ENCODE measurements at places on chromosomes 2 and 18.
A peak's percentile ranks its signal among the peaks of the same experiment; 100 is the strongest.

GRCh38 chr2:150601280-150602038 lies 114.0 kb upstream of the RND3 start:
- DNase-seq: no peak

DNA sequence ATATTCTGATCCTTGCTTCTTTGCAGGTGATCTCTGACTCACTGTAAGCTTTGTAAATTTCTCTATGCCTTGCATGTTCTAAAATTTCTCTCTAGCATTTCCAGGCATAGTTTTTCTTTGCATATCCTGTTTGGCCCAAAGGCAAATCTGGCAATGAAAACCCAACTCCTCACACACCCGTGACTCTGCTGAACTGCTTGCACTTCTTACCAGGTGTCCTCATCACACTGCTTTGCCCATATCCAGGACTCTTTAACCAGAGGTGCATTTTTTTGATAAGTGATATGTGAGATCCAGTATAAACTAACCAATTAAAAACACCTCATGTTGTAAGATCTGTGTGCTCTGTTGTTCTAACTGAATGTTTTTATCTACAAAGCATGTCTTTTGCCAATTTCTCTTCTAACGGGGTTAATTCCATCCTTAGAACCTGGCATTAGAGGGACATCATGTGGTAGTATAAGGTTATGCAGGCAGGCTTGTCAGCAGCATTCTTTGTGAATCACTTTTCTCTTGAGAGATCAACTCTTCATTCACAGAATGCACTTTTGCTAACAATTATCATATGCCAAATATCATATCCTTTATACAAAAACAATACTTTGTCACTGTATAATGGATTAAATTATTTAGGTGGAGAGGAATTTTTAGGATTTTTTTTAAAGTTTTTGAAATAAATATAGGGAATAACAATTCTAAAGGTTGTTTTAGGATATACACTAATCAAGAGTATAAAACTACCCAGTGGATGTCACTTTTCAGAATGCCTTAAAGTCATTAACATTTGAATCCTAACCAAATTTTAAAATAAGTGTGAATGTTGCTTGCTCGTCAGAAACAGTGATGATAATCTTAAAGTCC lies 20.8 kb upstream of the TMX3 start:
- no peak for DNase-seq

DNA sequence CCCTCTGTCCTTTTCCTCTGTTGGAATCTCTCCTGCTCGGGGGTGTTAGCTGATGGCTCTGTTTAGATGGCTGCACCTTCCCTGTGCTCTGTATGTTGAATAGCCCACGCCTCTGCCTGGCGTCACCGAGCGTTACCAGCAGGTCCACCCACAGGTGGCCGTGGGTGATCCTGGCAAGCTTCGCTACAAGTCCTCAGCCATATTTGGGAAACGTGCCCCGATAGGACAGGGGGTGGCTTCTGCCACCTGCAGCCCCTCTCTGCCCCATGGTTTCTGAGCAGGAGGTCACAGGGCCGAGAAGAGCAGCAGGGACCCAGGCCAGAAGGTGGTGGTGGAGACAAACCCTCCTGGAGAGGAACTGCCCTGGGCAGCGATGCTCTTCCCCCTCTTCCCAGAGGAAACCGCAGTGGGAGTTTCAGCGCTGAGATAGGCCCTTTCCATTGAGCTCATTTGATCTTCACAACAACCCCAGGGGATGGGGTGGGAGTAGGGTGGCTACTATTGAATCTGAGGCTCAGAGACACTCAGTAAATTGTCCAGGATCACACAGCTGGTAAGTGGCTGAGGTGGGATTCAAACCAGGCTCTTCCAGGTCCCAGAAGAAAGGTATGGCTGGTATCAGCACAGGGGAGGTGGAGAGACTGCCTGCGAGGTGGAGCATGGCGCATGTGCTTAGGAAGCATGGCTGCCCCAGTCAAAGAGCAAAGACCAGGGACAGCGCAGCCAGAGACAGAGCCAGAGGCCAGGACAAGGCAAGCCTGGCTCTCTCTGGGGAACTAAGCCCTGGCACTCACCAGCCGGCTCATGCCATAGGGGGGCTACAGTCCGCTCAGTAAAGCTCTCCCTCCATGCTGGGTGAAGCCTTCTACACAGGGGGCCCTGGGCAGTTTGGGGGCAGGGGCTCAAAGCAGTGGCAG lies 15.0 kb downstream of the NGEF start:
- no peak for DNase-seq

GRCh38 chr2:48829036-48829435 lies 73.5 kb upstream of the LHCGR start:
- no peak for DNase-seq

DNA sequence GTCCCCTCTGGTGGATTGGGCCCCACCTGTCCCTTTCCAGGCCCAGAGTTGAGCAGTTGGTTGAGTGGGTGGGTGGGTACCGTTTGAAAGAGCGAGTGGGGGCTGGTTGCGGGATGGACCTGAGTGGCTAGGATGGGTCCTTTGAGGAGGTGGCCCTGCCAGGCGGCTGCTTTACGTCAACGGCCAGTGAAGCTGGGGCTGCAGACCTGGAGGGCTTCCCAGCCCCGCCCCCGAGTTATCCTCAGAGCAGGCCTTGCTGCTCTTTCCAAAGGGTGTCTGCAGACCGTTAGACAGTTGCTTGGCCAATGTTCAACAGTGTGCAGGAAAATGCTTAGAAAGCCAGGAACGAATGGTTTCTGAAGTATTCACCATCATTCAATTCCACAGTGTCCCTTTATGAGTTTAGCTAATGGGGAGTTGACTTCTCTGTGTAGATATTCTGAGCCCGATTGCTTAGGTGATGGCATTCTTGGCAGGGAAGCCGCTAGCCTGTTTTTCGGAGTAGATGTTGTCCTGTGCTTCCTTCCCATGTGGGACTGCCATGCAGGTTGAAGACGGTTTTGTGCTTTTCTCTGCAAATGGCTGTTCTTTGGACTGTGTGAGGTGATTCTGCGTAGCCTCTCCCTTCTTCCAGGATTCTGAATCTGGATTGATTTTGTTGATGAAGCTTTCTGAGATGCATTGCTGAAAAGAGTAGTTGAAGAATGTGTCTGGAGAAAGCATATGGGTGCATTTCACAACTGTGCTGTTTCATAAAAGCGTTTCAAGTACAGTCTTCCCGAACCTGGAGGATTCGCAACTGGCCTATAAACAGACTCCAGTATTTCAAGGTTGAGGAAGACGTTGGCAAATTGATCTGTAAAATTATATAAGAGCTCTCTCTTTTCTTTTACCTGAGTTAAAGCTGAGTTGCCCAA lies 45.8 kb downstream of the LDLRAD4 start:
- no peak for DNase-seq

DNA sequence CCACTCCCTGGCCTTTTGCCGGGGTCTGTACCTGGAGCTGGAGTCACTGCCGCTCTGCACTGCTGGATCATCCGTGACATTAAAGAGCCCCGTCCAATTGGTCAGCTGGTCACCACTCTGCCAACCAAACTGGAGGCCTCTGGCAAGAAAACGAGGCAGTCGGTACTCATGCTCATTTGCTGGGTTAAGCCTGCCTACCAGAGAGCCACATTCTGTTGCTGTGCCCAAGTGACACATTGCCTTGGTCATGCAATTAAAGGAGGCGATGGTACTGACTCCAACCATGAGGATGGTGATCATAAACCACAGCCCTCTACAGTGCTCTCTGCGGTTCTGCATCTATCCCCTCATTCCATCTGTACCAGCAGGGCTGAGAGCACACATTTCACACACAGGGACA lies 35.5 kb downstream of the ST8SIA5 start:
- no peak for DNase-seq

- no peak for DNase-seq
Measured at GRCh38 chr2:179886-180285, 83.9 kb downstream of the SH3YL1 start.

- DNase-seq: no peak
Measured at GRCh38 chr2:63755216-63755615, 86.5 kb upstream of the UGP2 start.

DNA sequence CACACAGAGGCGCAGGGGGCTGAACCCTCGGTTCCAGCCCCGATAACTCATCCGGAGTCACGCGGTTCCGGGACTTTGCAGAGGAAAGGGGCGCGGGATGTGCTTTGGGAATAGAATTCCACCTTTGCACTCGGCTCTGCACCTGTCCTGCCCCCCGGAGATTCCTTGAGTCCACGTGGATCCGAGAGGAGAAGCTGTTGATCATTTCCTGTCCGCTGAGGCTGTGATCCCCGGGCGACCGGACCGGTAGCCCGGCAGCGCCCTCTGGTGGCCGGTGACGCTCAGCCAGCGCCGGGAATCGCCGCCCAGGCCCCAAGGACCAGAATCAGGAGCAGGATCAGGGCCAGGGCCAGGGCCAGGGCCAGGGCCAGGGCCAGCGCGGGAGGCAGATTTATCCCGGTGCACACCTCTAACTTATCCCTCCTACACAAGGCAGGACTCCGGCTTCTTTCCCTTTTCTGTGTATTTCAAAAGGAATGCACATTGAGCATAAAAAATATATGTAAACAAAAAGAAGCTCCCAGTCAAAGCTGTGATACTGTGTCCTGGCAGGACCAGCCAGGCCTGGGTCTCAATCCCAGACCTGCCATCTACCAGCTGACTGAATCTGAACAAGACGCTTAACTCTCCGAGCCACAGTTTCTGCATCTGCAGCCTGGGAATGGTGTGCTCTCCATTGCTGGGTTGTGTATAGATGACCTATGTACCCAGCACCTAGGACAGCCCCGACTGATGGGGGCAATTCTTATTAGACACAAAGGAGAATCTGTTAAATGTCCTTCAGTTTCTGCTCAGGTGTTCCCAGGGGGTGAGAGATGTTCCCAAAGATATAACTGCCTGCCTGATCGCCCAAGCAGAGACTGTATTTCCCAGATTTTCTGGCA lies 8.5 kb upstream of the SPATA3 start:
- DNase-seq: peak; percentile 63

- no peak for DNase-seq
Measured at GRCh38 chr2:168116448-168116847, 130.9 kb downstream of the STK39 start.

DNA sequence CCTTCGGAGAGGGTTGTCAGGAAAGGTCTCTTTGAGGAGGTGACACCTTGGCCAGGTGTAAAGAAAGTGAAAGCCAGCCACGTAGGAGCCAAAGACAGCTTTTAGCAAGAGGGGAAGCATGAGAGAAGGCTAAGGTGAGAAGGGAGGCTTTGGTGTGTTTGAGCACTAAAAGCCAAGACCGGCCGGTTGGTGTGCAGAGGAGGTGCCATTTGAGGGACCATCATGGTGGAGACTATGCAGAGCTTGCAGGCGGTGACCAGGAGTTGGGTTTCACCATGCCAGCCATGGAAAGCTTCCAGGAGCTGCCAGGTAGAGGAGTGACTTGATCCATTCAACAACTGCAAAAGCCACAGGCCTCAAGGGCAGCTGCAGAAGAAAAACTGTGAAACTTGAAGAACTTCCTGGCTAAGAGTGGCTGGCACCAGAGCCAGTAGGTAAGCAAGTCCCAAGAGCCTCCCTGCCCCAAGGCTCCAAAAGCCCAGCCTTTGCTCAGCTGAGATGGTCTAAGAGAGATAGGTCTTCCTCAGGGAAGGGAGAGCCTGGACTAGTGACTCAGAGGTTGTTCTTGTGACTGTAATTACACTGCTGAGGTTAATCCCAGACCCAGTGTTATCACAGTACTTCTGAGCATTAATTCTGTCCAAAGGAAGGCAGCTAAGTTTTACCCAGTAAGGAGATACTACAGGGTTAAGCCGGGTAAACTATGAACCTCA lies 319.0 kb downstream of the BCL11A start:
- DNase-seq: no peak

- DNase-seq: no peak
Measured at GRCh38 chr2:44740678-44741077, 200.8 kb upstream of the SIX3 start.

- no peak for DNase-seq
Measured at GRCh38 chr2:165911231-165911630, 42.3 kb downstream of the TTC21B start.

DNA sequence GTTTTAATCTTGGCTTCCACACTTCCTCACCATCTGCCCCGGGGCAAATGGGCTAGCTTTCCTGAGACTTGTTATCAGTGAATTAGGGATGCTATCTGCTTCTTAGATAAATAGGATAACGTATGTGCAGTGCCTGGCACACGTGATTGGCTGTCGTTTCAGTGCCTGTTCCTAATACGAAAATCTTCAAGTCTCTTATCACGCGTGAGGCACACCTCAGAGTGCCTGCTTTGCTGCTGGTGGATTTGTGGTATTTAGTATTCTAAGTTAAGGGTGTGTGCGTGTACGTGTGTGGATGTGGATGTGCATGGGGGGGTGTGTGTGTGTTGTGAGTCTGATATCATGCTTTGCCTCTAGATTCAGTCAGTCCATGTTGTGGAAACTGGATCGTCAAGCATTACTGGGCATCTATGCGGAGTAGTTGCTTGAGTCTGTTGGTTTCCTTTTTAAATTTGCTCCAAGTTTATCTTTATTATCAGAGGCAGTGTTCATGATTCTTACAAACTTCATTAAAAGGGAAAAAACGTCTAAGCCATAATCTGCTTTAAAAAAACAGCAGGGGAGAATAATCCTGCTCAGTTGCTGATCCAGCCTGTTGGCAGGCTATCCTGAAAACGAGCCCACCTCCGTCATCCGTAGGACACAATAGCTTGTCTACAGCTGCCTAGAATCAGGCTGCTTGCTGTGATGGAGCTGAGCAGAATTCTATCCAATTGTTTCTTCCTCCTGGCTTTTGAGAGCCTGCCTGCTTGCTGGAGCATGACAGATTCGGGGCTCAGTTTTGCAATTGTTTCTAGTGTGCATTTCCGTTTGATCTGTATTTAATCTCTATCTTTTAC lies 6.6 kb downstream of the SH3RF3 start:
- no peak for DNase-seq
